Uterine smooth muscle cell (primary cell): ENCODE measurements at places on chromosomes 5 and 9. TPM values are rescaled to one million over a fixed set of nuclear protein-coding genes. Genes with fewer than 3 reads are reported as not detected.

The LVRN gene
- 0.12 and 0.33 TPM in 2 replicates for total RNA-seq

The QRFP gene
- not detected in 2 replicates for total RNA-seq

The OTULINL gene
- total RNA-seq, result 3.4 and 6.8 TPM in 2 replicates

The ZDHHC11B gene
- 0.50 TPM in 1 of 2 replicates, not detected in the other for total RNA-seq

The PKN3 gene
- 1.5 and 4.0 TPM in 2 replicates for total RNA-seq

The MLANA gene
- total RNA-seq, result not detected in 2 replicates

The NPDC1 gene
- 13.3 and 20.9 TPM in 2 replicates for total RNA-seq

The CDKN2A gene
- total RNA-seq, result 8.5 and 8.9 TPM in 2 replicates

The DDX4 gene
- total RNA-seq, result not detected in 2 replicates

The KLHL9 gene
- 48.1 and 48.9 TPM in 2 replicates for total RNA-seq

The TAF11L14 gene
- total RNA-seq, result not detected in 2 replicates

The DNAJB5 gene
- 17.6 and 21.1 TPM in 2 replicates for total RNA-seq

The SV2C gene
- total RNA-seq, result under 0.01 TPM in 1 of 2 replicates, not detected in the other

The ZBED3 gene
- 0.44 and 1.5 TPM in 2 replicates for total RNA-seq

The NPR3 gene
- total RNA-seq, result 3.9 and 17.8 TPM in 2 replicates

The IGFBPL1 gene
- total RNA-seq, result 0.12 TPM in 1 of 2 replicates, not detected in the other
